Ammon's horn (tissue), 1 donor: ENCODE measurements at places on chromosomes 5 and 9.

- no peak for DNase-seq
Measured at GRCh38 chr9:114687034-114687433, 5.0 kb upstream of the TEX48 start.

GRCh38 chr5:179827680-179828079 is 7.0 kb downstream of the SQSTM1 start:
- DNase-seq, result no peak

- no peak for DNase-seq
Measured at GRCh38 chr9:85414390-85414789, 327.4 kb downstream of the AGTPBP1 start.

- DNase-seq, result no peak
Measured at GRCh38 chr5:51622161-51622790, 239.0 kb downstream of the ISL1 start.

DNA sequence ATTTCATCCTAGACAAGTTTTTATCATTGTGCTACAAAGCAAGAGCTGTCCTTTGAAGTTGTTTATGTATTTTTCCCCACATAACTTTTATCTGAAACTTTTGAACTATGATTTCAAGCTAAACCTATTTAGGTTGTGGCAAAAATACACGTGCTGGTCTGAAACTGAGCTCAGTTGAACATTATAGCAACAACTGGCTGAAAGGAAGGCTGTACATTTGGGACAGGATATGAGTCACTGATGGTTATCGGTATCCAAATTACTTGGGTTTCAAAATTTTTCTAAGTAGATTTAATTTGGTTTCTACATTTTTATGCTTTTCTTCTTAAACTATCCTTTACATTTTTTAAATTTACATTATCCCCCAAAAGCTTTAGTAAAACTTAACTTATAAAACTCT is 627.3 kb upstream of the NUDT12 start:
- DNase-seq, result no peak

GRCh38 chr5:72478276-72478675 is 28.9 kb downstream of the ZNF366 start:
- DNase-seq, result no peak

DNA sequence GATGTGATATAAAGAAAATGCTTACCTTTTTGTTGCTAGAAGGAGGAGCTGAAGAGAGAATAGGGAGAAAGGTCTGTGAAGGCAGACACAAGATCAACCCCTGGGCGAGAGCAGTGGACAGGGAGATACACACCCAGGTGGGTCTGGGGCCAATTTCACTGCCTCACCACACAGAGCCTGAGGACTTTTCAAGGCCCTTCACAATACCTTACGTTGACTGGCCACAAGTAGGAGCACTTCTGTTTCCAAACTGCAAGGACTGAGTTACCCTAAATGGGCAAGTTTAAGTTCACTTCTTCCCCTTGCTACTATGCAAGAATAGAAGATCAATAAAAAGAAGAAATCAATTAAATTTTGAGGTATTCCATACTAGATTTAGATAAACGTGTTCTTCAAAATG is 174.5 kb upstream of the SLC12A2 start:
- peak; percentile 24 for DNase-seq

GRCh38 chr5:143562935-143563334 is 159.4 kb upstream of the NR3C1 start:
- DNase-seq, result no peak

- no peak for DNase-seq
Measured at GRCh38 chr5:67976181-67976580, 239.4 kb upstream of the PIK3R1 start.

GRCh38 chr5:169410996-169411783 is 110.3 kb upstream of the SLIT3 start:
- no peak for DNase-seq

- DNase-seq, result no peak
Measured at GRCh38 chr5:175889910-175890684, 18.7 kb downstream of the CPLX2 start.

DNA sequence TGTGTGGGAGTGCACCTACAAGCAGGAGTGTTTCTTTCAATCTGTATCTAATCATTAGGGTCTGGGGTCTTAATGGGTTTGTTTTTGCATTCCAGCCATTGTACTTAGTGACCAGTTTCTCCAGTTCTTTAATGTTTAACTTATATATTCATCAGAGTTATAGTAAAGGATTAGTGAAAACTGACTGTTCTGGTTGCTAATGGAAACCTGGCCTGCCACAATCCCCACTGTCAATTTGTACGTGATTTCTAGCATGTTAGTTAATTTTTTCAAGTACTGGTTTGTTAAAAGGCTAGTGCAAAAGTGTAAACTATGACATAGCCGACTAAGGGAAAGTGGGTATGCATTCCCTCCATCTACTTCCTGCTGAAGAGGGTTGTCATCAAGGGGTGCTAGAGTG is 276.1 kb downstream of the HTR1A start:
- DNase-seq, result no peak

GRCh38 chr5:33299621-33300208 is 141.1 kb upstream of the TARS1 start:
- peak; percentile 54 for DNase-seq

GRCh38 chr5:160090059-160090458 is 29.2 kb downstream of the PWWP2A start:
- DNase-seq, result no peak

DNA sequence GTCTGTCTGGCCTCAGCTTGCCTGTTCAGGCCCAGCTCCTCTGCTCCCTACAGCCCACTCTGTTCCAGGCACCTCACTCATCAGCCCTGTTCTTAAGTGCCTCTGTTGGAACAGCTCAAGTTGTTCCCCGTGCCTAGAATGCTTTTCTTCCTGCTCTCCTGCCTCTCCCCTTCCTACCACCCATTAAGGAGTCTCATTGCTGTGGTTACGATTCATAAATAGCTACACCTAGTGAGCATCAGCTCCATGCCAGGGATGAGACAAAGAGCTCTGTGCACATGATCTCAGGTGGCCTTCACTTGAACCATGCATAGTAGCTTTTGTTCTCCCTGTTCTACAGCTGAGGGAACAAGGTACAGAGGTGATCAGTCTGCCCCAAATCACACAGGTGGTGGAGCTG is 54.3 kb downstream of the PSD2 start:
- no peak for DNase-seq

DNA sequence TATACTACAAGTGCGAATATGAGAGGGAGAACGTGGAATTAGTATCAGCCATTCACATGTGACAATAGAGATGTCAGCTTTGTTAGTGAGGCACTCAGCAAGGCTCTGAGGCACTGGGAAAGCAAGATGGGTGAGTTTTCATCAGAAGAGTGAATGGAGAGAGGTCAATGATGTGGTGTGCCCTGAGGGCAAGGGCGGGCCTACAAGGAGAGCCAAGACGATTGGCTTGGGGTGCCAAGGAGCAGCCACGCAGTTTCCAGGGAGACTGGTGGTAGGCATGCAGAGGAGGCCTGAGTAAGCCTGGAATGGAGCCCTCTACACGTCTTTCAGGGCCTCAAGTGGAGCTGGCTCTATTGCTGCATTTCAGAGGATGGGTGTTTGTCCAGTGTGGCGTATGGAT is 24.7 kb downstream of the BTF3 start:
- no peak for DNase-seq

GRCh38 chr5:1488882-1489680 is 34.7 kb downstream of the LPCAT1 start:
- no peak for DNase-seq

DNA sequence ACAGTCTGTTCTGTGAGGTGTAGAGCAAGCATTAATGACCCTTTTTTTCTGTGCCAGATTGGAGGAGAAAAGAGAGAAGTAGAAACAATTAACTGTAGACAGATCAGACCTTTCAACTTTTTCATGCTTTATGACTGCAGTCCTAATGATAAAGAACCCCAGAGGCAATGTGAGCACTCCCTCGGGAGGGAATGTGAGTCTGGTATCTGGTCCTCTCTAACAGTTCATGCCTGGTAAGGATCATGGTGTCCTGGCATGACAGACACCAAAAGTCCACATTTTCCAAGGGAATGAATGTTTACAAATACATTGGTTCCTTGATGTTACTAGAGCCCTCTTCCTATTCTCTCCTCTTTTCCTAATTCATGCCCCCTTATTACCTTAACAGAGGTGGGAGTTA is 70.3 kb downstream of the MTAP start:
- DNase-seq, result no peak

- DNase-seq, result no peak
Measured at GRCh38 chr5:123203105-123203800, 114.2 kb downstream of the PRDM6 start.

DNA sequence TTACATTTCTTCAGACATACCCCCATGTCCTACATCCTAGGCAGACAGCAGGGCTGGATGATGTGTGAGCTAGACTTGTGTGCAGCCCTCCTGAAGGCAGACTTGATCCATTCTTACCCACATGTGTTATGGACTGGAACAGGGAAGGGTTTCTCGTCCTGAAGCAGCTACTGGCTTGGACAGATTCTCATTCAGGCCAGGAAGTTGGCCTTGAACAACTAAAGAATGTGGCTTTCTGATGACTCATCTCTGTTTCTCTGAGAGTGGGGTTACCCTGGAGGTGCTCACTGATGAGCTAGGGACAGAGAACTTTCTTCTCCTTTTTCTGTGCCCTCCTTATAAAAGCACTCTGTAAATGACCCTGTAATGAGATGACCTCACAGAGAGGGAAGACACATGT is 246.5 kb downstream of the PCSK5 start:
- DNase-seq, result no peak

GRCh38 chr5:87752362-87752761 is 339.6 kb upstream of the CCNH start:
- no peak for DNase-seq

- DNase-seq, result no peak
Measured at GRCh38 chr5:9562141-9562540, 16.3 kb upstream of the SEMA5A start.

GRCh38 chr5:141777711-141778110 is 95.7 kb upstream of the ARAP3 start:
- DNase-seq, result no peak

DNA sequence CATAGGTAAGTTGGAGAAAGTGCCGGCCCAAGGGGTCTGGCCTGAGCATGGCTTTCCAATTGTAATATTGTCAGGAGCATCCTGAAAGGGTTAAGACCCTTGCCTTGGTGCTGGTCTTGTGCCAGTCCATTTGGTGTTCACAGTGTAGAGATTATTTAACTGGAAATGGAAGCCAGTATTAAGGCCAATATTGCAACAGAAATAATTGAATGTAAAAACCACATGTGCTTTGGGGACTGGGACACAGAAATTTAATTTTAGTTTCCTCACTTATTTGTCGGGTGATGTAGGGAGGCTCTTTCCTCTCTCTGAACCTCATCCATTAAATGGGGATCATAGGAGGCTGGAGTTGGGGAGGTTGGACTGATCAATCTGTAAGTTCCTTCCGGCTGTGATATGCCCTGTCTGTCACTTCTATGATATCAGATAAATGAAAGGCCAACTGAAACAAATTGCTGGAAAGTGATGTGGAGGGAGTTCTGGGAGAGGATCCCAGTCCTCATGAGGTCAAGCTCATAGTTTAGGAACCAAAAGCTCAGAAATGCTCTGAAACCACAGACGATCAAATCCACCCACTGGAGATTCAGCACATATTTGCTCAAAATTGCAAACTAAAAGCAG is 54.8 kb upstream of the COL15A1 start:
- no peak for DNase-seq

DNA sequence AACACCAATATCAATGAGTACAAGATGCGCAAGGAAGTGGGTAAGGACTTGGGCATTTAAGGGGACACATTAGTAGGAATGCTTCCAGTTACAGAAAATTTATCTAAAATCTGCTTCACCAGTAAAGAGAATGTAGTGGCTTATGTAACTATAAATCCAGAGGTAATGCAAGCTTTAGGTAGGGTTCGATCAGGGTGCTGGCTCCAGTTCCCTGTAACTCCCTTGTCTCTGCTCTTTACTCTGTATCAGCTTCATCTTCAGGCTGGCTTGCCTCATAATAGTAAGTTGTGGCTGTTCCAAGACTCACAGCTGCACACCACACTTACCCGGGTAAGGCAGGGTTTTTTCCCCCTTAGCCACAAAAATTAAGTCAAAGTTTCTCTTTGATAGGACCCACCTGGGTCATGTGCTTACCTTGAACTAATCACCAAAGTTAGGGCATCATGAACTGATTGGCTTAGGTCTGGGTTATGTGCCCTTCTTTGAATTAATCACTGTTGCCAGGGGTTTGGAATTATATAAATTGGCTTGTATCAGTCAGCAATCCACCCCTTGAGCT is 35.5 kb downstream of the ARHGEF37 start:
- no peak for DNase-seq

DNA sequence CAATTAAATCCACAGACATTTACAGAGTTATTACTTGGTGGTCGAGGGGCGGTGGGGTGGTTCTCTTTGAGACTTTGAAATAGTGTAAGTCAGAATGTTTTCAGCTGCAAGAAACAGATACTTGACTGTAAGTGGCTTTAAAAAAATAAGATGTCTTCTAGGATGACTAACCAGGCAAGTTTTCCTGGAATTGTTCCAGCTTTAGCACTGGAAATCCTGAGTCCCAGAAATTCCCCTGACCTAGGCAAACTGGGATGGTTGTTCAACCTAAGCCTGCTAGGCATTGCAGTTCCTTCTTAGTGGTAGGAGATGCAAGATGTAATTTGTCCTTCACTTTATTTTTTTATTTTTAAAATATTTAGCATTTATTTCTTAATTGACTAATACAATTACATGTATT is 169.5 kb upstream of the POC5 start:
- DNase-seq, result no peak

DNA sequence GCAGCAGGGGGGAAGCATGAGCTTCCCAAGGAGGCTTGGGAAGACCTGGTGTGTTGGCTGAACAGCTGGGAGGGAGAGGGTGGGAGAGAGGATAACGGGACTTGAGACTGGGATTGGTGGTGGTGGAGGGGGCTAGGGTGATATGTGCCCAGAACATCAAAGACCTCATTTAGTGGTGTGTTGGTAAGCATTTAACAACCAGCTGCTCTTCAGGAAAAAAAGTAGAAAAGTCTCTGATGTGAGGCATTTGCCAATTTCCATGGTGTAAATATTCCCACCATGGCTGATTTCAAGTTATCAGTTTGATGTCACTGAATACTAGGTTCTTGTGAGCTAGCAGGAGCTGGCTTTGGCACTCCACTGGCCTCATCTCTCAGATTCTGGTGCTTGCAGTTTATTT is 170.8 kb downstream of the MACROH2A1 start:
- no peak for DNase-seq

DNA sequence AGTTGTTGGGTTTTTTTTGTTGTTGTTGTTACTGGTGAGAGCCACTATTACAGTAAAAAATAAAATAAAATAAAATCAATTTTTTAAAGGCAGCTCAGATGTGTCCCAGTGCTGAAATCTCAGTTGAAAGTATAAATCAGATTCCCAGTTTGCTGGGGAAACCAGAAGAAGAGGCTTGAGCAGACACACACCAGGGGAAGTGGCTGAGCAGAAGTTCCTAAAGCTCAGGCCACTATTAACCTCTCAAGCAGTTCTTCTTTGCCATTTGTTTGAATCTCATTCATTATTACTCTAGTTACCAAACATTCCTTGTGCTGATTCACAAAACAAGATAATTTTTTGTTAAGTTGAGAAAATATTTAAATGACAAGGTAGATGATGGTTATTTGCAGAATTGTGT is 70.9 kb upstream of the ZSWIM6 start:
- DNase-seq, result no peak

- peak; percentile 53 for DNase-seq
Measured at GRCh38 chr9:79570448-79571308, 1.1 kb upstream of the TLE4 start.
